Activated T-cell treated with anti-CD3 and anti-CD28 coated beads, Interleukin-2, amount 50 U/mL, for 1 hour (primary cell): ENCODE measurements at places on chromosomes 13 and 19.
A peak's percentile ranks its signal among the peaks of the same experiment; 100 is the strongest.

- no peak for DNase-seq
Observed at GRCh38 chr13:40170982-40171381, 495.5 kb downstream of the FOXO1 start.

GRCh38 chr13:41456768-41457588, at the start of gene RGCC:
RGCC (plus strand) TSS chr13:41457550; CDS start chr13:41457708, 158 bp downstream.
- DNase-seq, result peak; percentile 99

DNA sequence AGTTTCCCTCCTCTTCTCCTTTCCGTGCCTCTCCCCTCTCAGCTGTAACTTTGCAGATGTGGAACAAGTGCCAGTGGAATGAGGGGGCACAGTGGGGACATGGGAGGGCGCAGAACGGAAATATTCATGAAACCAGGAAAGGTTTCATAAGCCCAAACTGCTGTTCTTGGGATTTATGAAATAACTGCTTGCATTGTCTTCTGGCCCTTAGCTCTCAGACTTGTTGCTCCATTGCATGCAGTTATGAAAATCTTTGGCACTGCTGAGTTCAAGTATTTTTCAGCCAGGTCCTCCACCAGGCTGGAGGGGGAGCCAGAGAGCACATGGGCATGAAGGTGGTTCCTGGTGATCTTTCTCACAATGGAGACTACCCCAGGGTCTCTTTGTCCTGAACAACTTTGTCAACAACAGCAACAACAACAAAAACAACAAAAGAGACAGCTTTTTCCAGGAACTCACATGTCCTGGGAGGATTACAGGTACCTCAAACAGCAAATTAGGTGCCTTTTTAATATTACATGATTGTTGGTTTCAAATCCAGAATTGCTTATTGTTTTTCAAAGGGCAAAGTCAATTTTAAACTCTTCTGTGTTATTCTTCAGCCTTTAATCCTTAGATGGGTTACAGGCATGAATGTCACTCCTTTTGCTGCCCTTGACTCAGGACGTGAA, 1.5 kb downstream of the RGCC start:
- peak; percentile 67 for DNase-seq

GRCh38 chr13:36447501-36447900, 15.2 kb downstream of the CCNA1 start:
- DNase-seq, result no peak

DNA sequence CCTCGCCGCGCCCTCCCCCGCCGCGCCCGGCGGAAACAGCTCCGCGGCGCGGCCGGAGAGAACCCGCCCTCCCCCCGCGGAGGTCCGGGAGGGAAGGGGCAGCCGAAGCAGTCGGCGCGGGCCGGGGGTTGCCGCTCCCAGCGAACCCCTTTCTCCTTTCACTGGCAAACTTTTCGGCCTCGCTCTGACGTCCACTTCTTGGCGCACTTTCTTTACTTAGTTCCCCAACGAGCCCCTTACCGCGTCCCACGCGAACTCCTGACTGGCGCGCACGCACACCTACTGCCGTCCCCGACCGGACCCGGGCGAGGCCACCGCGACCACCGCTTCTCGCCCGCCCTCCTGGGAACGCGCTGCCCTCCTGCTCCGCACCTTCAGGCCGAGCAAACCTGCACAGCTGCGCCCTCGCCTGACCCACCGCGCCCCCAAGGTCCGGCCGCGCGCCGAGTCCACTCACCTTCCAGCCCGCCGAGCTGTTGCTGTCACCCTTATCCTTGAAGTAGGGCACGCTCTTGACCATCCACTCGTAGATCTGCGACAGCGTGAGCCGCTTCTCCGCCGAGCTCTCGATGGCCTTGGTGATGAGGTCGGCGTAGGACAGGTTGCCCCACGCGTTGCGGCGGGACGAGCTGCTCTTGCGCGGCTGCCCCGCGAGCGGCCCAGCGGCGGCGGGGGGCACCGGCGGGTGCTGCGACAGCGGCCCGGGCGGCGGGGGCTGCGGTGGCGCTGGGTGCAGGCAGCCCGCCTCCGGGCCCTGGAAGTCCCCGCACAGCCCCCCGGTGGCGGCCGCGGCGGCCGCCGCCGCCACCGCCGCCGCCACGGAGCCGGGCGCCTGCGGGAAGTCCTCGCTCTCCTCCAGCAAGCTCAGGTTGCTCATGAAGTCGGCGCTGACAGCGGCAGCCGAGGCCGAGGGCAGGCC, 1.1 kb downstream of the FOXO1 start:
- DNase-seq, result peak; percentile 67

DNA sequence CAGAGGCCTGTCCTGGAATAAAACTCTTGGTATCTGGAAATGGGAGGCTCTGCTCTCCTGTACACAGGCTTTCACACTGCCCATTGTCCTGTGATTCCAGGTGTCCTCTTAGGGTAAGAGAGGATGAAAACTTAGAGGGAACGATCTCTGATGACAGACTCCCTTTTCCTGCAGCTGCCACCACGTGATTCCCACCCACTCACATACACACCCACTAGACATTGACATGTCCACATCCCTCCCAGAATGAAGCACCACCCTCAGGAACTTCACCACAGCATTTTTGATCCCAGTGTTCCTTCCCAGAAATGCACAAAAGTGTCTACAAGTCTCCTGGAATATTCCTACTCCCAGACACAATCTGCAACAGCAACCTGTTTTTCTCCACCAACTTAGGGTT, 8.2 kb downstream of the ZNF429 start:
- no peak for DNase-seq

DNA sequence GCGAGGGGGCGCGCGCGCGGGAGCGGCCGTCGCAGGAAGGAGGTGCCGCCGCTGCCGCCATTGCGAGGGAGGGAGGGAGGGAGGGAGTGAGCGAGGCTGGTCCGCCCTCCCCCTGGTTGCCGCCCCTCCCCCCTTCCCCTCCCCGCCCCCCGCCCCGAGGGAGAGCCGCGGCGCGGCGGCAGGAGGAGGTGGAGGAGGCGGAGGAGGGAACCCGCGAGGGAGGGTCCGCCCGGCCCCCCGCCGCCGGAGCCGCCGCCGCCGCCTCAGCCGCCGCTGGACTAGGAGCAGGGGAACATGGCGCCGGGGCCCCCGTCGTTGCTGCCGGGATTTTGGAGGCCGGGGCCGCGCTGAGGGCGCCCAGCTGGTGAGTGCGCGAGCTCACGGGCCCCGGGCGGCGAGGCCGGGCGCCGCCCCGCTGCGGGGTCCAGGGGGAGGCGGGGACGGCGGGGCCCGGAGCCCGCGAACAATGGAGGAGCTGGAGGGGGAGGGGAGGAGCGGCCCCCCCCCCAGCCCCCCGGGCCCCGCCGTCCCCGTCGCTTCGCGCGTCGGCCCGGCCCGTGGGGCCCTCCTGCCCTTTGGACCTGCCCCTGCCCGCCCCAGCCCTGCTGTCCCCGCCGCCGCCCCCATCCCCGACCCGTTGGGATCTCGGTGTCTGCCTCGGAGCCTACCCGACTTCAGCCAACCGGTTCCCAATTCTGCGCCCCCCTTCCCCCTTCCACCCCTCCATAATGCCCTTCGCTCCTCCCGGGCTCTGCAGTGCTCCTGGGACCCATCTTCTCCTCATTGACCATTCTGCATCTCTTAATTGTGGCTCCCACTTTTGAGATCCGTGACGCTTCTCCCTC, at the start of gene ARHGAP35:
ARHGAP35 (plus strand) TSS at position 152 of the 845 bp plus-strand sequence. CDS start 57,679 bp downstream, outside the sequence.
- DNase-seq, result peak; percentile 36

GRCh38 chr13:37446503-37446902, 152.1 kb downstream of the POSTN start:
- DNase-seq, result no peak

GRCh38 chr19:18053576-18054219, 33.0 kb downstream of the IL12RB1 start:
- DNase-seq, result no peak

DNA sequence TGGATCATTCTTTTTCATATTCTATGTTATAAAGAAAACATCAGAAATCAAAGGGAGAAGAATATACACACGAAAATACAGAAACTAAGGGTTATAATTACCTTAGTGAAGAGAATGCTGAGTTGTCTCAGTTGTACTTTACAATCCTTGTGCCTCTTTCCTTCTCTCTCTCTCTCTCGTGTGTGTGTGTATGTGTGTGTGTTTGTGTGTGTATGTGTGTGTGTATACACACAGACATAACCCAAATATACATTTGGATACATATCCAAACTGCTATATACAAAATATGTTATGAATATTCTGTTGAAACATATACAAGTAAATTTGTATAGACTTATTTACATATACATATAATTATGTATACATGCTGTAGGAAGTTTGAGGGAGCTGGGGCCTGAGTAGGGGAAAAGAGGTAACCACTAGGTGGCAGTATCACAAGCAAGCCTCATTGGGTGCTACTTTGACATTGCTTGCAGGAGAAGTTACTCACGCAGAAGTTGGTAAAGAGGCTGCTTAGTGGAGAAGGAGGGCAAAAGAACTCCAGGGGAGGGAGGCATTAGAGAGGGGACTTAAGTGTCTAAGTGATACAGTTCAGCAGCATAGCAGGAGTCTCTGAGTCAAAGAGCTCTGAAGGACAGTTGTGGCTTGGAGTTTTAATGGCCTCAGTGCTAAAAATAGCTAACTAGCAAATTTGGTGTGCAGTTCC, 465.1 kb upstream of the PCDH20 start:
- DNase-seq, result no peak

DNA sequence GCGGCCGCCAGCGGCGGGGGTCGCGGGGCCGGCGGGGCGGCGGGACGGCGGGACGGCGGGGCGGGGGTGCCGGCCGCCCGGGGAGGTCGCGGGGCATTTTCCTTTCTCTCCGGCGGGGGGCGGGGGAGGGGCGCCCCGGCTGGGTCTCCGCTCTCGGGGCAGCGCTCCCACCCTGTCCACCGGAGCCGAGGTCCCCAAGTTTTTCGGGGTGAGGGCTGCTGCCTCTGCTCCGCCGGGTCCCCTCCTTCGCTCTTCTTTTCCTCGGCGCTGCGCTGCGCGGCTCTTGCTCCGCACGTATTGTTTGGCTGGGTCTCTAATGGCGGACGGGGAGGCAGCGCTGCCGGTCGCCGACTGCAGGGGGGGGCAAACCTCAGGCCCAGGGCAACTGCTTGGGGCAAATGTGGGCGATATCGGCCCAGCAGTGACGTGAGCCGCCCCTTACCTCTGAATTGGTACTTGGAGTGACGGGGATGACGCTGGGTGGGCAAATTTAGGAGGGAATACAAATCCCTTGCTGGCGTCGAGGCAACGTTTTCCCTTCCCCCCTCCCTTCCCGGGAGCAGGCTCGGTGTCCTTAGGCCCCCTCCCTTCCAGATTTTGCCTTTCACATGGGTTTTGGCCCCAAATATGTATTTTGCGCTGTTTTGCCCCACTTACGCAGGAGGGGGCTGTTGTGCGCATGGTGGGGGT, 759 bp downstream of the ZMYM2 start:
- peak; percentile 78 for DNase-seq

- no peak for DNase-seq
Observed at GRCh38 chr19:2230807-2231533, 5.2 kb downstream of the PLEKHJ1 start.

GRCh38 chr19:14505488-14506239, 9.7 kb upstream of the GIPC1 start:
- DNase-seq, result peak; percentile 78

- peak; percentile 63 for DNase-seq
Observed at GRCh38 chr19:47228168-47228936, 2.6 kb downstream of the BBC3 start.

DNA sequence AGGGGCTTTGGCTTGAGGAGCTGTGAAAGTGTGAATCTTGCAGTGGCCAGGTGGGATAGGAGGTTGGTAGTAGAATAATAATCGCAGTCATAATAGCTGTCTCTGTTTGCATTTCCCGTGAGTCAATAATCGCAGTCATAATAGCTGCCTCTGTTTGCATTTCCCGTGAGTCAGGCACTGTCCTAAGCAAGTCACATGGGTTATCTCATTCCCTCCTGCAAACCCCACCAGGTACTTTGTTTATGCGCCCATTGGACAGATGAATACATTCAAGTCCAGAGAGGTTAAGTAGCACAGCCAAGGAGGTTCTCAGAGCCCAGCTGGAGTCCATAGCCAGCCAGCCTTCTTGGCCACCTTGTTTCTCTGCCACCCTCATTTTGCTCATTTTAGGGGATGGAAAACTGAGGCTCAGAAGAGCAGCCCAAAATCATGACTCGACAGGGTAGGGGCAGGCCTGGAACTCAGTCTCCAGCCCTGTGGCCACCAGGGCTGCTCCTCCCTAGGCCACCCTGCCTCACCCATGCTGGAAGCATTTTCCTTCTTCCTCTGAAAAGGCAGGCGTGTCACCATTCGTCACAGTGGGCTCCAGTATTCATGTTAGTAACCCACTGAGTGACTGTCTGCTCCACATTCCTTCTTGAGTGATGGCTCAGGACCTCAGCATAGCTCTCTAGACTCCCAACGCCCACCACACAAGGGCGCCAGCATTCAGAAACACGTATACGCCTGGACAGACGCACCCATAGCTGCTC, 206.2 kb downstream of the URI1 start:
- no peak for DNase-seq

- DNase-seq, result no peak
Observed at GRCh38 chr19:18440936-18441803, 3.2 kb upstream of the ISYNA1 start.

DNA sequence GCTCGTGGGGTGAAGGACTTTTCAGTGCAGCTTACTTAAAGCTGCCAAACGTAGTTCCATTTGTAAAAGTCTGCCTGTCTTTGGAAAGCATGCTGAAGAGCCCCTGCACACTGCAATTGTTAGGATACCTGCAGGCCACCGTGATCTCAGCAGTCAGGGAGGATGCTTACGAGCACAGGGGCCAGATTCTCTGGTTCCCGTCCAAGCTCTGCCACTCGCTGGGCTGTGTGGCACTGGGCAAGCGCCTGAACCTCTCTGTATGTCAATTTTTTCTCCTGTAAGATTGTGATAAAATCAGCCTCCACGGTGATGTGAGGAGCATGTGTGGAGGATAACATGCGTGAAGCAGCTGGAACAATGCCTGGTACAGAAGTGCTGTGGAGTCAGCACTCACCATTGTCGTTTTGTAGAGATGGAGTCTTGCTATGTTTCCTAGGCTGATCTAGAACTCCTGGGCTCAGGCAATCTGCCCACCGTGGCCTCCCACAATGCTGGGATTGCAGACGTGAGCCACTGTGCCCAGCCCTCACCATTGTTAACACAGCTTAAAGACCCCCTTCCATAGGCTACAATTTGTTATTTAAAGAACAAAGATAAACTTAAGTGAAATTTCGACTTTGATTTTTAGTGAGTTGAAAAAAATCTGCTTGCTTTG, 3.5 kb downstream of the ADPRHL1 start:
- DNase-seq, result no peak

- DNase-seq, result no peak
Observed at GRCh38 chr13:94705081-94706030, 7.0 kb downstream of the SOX21 start.

GRCh38 chr13:22866221-22866620, 314.6 kb upstream of the SGCG start:
- no peak for DNase-seq

DNA sequence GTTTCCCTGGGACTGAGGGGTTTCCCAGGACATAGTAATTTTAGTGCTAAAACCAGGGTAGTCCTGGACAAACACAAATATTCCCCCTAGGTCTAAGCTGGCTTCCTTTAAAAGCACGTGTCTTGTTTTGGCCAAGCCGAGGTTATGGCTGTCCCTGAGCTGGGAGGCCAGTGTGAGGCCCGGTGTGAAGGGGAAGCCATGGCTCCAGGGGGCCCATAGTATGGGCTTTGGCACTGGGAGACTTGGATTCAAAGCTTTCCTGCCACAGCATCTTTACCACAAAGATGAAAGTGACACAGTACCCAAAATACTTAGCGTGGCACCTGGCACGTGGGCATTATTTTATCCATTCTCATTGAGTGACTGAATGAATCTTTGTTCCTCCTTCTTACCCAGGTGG, 345.2 kb downstream of the ZNF536 start:
- DNase-seq, result no peak

GRCh38 chr19:18161636-18162002, 8.7 kb downstream of the PIK3R2 start:
- no peak for DNase-seq
